Activated T-helper 2 cell treated with anti-CD3 and anti-CD28 coated beads, Interferon-gamma antibody, Interleukin-2, Interleukin-4, amounts not matched to agents 10 μg/mL and 5 μg/mL and 100 μg/mL, durations not matched to agents 14 hours and 24 hours and 36 hours (primary cell): ENCODE measurements at places on chromosomes 1 and 21. TPM values are rescaled to one million over a fixed set of nuclear protein-coding genes. Genes with fewer than 3 reads are reported as not detected.
A peak's percentile ranks its signal among the peaks of the same experiment; 100 is the strongest.

Gene CFHR5
- total RNA-seq = not detected in 2 replicates

DNA sequence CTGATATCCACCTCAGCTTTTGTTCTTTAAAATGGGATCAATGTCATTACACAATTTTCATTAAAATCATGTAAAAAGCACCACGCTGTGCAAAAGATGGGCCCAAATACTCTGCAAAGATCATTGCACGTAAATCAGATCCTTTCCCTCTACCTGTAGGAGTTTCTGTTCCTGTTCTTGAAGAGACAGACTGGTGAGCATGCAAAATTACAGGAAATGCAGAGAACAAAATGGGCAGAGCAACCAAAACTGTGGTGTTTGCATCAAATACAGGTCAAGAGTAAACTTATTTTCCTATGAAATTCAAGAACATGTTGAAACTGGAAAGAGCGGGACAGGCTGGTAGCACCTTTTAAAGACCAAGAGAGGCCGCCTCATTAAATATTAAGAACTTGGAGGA is 294.9 kb upstream of the ADGRL2 start:
- no peak overlapping the region for H3K4me3 ChIP-seq
- no peaks in the 10 kb centered on the region for H3K36me3 ChIP-seq
- no peak for DNase-seq
- H3K4me1 ChIP-seq = no peaks in the 10 kb centered on the region
- no peaks in the 10 kb centered on the region for H3K27me3 ChIP-seq

DNA sequence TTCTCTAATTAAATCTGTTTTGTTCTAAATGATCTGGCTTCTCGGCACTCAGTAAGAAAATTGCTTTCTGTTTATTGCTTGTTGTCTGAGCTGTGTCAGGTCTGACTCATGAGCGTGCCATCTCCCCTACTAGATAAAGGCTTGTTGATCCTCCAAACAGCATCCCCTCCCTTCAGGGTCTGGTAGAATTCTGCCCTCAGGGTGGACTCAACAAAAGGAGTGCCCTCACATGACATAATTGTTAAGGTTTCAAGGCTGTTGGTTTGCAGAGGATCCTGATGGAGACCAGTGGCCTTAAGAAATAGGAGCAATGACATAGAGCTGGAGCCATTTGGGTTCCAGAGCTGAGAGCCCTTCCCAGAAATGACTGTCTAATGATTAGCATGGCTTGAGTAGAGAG is 36.0 kb upstream of the ATP2B4 start:
- H3K4me3 ChIP-seq = no peak overlapping the region
- peaks cover 7% of the 10 kb centered on the region for H3K4me1 ChIP-seq
- peaks cover 12% of the 10 kb centered on the region for H3K27me3 ChIP-seq

DNA sequence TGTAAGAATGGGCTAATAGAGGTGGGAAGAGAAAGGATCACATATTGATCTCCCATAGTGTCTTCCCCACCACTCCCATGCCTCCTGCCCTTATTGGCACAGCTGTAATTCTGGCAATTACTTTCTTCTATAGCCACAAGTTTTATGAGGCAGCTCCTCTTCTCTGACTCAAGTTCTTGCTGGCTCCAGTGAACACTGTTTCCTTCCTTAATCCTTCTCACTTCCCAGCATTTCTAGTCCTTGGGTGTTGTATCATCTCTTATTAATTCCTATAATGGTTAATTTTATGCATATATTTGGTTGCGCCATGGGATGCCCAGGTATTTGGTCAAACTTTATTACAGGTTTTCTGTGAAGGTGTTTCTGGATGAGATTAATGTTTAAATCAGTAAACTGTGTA is 103.3 kb downstream of the MRPL39 start:
- H3K27ac ChIP-seq = peak overlapping the region; percentile 64
- H3K36me3 ChIP-seq = peaks cover 30% of the 10 kb centered on the region
- H3K27me3 ChIP-seq = no peaks in the 10 kb centered on the region
- no peak for DNase-seq
- peaks cover 52% of the 10 kb centered on the region for H3K4me1 ChIP-seq
- H3K4me3 ChIP-seq = no peak overlapping the region
